ENCODE measurements at places on chromosomes 13 and 19. TPM values are rescaled to one million over a fixed set of nuclear protein-coding genes. Genes with fewer than 3 reads are reported as not detected.

DNA sequence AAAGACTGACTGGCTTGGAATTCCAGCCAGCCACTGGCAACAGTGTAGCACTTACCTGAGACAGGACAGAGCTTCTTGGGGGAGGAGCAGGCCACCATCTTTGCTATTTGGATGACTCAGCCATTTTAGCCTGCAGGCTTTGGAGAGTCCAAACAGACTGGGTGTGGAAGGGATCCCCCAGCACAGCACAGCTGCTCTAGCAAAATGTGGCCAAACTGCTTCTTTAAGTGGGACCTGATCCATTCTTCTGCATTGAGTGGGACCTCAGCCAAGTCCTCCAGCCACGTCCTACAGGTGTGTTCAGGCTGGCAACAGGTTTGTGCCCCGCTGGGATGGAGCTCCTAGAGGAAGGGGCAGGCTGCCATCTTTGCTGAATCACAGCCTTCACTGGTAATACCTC, 80.0 kb downstream of the NDFIP2 start:
- peaks cover 53% of the 10 kb centered on the region for H3K36me3 ChIP-seq
- no peak overlapping the region for H3K4me3 ChIP-seq

The CGB5 gene
- not detected for total RNA-seq

DNA sequence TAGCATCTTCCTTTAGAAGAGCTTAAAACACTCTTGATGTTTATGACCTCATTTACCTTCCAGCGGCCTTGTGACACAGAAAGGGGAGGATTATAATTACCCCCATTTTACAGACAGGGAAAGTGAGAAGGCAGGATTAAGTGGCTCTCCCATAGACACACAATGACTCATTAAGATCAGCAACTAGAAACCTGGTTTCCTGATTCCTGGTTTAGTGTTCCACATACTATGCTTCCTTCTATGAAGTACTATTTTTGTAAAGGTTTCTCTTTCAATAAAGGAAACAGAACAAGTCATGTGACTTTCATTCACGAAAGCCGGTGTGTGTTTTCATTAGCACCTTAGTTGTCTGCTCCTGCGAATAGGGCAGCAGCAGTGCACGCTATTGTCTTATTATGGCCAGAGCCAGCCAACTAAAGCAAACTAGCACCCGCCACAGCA, 8.3 kb downstream of the IRS2 start:
- DNase-seq = peak; percentile 81
- peaks cover 85% of the 10 kb centered on the region for H3K36me3 ChIP-seq
- no peaks in the 10 kb centered on the region for H3K27me3 ChIP-seq
- peaks cover 54% of the 10 kb centered on the region for H3K4me1 ChIP-seq
- peak overlapping the region; percentile 70 for H3K27ac ChIP-seq
- H3K4me3 ChIP-seq = peak overlapping the region; percentile 84

The VSTM1 gene
- not detected for total RNA-seq

The HSD17B14 gene
- total RNA-seq = 0.26 TPM

GRCh38 chr13:79187917-79188690, 218.0 kb downstream of the RBM26 start:
- H3K36me3 ChIP-seq = no peaks in the 10 kb centered on the region
- H3K4me3 ChIP-seq = no peak overlapping the region
- H3K27me3 ChIP-seq = no peaks in the 10 kb centered on the region
- no peaks in the 10 kb centered on the region for H3K4me1 ChIP-seq

GRCh38 chr19:10395003-10395402, 8.3 kb downstream of the CDC37 start:
- peaks cover 13% of the 10 kb centered on the region for H3K4me1 ChIP-seq
- no peak for DNase-seq
- H3K4me3 ChIP-seq = no peak overlapping the region

DNA sequence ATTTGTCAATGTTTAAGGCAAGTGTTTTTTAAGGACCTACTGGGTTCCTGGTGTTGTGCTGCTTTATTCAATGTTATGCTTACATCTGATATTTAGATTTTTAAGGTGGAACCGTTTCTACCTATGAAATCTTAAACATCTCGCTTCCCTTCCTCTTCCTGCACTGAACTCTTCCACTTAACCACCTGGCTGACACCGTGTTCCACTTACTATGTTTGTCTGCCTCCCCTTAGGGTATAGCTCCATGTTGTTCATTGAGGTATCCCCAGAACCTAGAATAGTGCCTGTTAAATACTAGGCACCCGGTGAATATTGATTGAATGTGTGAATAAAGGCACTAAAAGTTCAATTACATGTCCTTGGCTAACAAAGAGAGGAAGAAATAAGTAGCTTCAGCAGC, 104.9 kb downstream of the RNF17 start:
- DNase-seq = no peak
- no peaks in the 10 kb centered on the region for H3K27me3 ChIP-seq

GRCh38 chr13:28375250-28375930, 119.5 kb downstream of the FLT1 start:
- H3K4me3 ChIP-seq = no peak overlapping the region
- H3K27ac ChIP-seq = no peak overlapping the region
- peaks cover 22% of the 10 kb centered on the region for H3K27me3 ChIP-seq
- DNase-seq = no peak
- H3K4me1 ChIP-seq = no peaks in the 10 kb centered on the region
- H3K36me3 ChIP-seq = no peaks in the 10 kb centered on the region

The MAG gene
- not detected for total RNA-seq

- peak overlapping the region; percentile 41 for H3K4me3 ChIP-seq
- no peaks in the 10 kb centered on the region for H3K27me3 ChIP-seq
- H3K27ac ChIP-seq = peak overlapping the region; percentile 59
- peaks cover 40% of the 10 kb centered on the region for H3K4me1 ChIP-seq
- DNase-seq = peak; percentile 82
These were observed 17.2 kb downstream of the BRD4 start for GRCh38 chr19:15315101-15315500.

The PRR19 gene
- total RNA-seq = 0.30 TPM

The CRB3 gene
- 15.6 TPM for total RNA-seq

- no peaks in the 10 kb centered on the region for H3K4me1 ChIP-seq
- H3K27me3 ChIP-seq = no peaks in the 10 kb centered on the region
- H3K27ac ChIP-seq = no peak overlapping the region
- H3K36me3 ChIP-seq = no peaks in the 10 kb centered on the region
- DNase-seq = no peak
These were observed 344.7 kb downstream of the KLF5 start for GRCh38 chr13:73403355-73404120.

GRCh38 chr13:36038785-36039555, 92.2 kb downstream of the DCLK1 start:
- H3K4me3 ChIP-seq = no peak overlapping the region
- DNase-seq = no peak
- no peaks in the 10 kb centered on the region for H3K27me3 ChIP-seq
- H3K4me1 ChIP-seq = no peaks in the 10 kb centered on the region

DNA sequence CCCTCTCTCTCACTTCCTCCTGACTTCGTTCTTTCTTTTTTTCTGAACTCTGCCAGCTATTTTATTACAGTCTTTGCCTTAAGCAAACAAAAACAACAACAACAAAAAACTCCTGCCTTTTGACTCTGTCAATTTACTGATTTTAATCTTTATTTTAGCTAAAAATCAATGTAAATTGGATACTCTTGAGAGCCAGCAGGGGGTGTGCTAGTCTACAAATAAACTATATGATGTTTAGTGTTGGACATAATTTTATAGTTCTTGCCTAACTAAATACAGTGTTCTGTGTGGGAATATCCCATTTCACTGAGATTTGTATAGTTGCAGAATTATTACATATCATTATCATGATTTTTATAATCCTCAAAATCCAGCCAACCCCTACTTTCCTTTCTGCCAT, 1199.9 kb upstream of the SPRY2 start:
- H3K4me3 ChIP-seq = no peak overlapping the region
- peak; percentile 28 for DNase-seq
- no peak overlapping the region for H3K27ac ChIP-seq
- H3K4me1 ChIP-seq = peaks cover 8% of the 10 kb centered on the region
- peaks cover 6% of the 10 kb centered on the region for H3K36me3 ChIP-seq

- peaks cover 19% of the 10 kb centered on the region for H3K4me1 ChIP-seq
- H3K36me3 ChIP-seq = no peaks in the 10 kb centered on the region
- no peaks in the 10 kb centered on the region for H3K27me3 ChIP-seq
- DNase-seq = no peak
- H3K27ac ChIP-seq = no peak overlapping the region
These were observed 151.8 kb upstream of the TMTC4 start for GRCh38 chr13:100826441-100826840.

- H3K27me3 ChIP-seq = no peaks in the 10 kb centered on the region
- no peak for DNase-seq
- no peaks in the 10 kb centered on the region for H3K36me3 ChIP-seq
- no peak overlapping the region for H3K27ac ChIP-seq
These were observed 229.6 kb downstream of the ZIC5 start for GRCh38 chr13:99741960-99742359.

DNA sequence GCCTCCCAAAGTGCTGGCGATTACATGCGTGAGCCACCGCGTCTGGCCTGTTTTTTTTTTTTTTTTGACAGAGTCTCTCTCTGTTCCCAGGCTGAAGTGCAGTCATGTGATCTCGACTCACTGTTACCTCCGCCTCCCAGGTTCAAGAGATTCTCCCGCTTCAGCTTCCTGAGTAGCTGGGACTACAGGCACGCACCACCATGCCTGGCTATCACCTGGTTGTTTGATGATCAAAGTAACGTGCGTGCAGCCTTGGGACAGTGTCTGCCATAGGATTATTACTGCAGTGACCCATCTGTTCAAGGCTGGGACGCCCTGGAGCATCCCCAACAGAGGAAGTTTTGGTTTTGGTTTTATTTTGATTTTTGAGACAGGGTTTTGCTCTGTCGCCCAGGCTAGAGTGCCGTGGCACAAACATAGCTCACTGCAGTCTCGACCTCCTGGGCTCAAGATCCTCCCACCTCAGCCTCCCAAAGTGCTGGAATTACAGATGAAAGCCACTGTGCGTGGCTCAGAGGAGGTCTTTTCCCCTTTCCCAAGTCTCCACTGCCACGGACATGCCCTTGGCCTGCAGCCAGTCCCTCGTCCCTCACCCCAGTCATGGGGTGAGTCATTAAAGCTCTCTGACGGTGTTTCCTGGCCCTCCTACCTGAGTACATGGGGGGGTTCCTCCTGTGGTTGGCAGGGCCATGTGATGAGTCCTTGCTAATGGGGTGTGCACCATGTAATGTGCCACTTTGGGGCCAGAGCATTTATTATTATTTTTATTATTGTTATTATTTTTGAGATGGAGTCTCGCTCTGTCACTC, 65.6 kb downstream of the IER2 start:
- DNase-seq = peak; percentile 40
- H3K4me1 ChIP-seq = peaks cover 7% of the 10 kb centered on the region
- H3K27ac ChIP-seq = no peak overlapping the region
- H3K27me3 ChIP-seq = no peaks in the 10 kb centered on the region

DNA sequence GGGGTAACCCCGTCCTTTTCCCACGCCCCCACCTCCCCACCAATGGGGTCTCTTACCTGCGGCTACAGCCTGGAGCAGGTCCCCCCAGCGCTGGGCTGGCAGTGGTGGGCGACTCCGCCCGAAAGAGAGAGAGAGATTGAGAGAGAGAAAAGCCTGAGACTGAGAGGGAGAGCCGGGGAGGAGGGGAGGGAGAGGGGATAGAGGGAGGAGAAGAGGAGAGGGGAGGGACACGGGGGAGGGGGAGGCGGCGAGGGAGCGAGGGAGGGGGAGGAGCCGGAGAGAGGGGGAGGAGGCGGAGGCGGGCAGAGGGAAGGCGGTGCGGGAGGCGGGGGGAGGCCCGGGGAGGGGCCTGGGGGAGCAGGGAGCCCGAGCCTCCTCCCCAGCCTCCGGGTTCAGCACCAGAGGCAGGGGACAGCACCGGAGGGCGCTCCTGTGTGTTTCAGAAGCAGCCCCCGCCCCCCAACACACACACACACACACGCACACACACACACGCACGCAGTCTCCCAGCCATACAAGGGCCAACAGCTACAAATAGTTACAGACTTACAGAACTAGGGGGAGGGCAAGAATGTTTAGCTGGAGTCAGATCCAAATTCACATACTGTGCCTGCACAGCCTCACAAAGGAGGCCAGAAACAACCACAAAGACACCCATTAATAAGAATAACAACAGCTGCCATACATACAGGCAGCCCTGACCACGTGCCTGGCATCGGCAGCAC, at the start of gene SLC8A2:
Gene SLC8A2 (minus strand): TSS at position 161 of the 725 bp plus-strand sequence. CDS start 5,490 bp downstream, outside the sequence.
- H3K4me1 ChIP-seq = peaks cover 7% of the 10 kb centered on the region
- H3K27me3 ChIP-seq = peaks cover 49% of the 10 kb centered on the region
- peak; percentile 56 for DNase-seq
- H3K4me3 ChIP-seq = no peak within 1 kb of the TSS

DNA sequence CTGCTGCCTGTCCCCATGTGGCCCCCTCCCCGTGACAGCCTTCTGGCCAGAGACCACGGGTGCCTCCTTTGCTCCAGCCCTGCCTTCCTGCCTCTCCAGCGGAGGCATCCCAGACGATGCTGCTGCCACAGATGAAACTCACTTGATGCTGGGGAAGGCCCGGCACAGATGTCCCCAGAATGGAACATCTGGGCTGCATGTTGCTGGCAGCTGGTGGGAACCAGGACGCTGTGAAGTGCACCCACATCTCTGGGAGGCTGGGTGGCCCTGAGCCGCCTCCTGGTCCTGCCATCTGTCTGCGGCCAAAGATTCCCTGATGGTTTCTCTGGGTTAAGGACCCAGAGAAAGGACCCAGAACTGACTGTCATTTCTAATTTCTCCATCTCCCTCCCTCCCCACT, 51.9 kb upstream of the PTPRS start:
- H3K27ac ChIP-seq = no peak overlapping the region
- no peaks in the 10 kb centered on the region for H3K4me1 ChIP-seq
- H3K27me3 ChIP-seq = peaks cover 92% of the 10 kb centered on the region

The SOHLH2 gene
- total RNA-seq = 1.2 TPM

- DNase-seq = no peak
- peaks cover 63% of the 10 kb centered on the region for H3K36me3 ChIP-seq
- H3K27me3 ChIP-seq = no peaks in the 10 kb centered on the region
- H3K4me1 ChIP-seq = peaks cover 22% of the 10 kb centered on the region
- H3K27ac ChIP-seq = no peak overlapping the region
These were observed 4.8 kb upstream of the ECH1 start for GRCh38 chr19:38836159-38836982.

- peaks cover 6% of the 10 kb centered on the region for H3K4me1 ChIP-seq
- no peak overlapping the region for H3K27ac ChIP-seq
- peaks cover 8% of the 10 kb centered on the region for H3K36me3 ChIP-seq
- H3K4me3 ChIP-seq = no peak overlapping the region
- DNase-seq = no peak
These were observed 27.8 kb downstream of the RFC3 start for GRCh38 chr13:33845572-33846302.
